Stromal cell of bone marrow (primary cell): ENCODE measurements at places on chromosomes 7 and 10.

DNA sequence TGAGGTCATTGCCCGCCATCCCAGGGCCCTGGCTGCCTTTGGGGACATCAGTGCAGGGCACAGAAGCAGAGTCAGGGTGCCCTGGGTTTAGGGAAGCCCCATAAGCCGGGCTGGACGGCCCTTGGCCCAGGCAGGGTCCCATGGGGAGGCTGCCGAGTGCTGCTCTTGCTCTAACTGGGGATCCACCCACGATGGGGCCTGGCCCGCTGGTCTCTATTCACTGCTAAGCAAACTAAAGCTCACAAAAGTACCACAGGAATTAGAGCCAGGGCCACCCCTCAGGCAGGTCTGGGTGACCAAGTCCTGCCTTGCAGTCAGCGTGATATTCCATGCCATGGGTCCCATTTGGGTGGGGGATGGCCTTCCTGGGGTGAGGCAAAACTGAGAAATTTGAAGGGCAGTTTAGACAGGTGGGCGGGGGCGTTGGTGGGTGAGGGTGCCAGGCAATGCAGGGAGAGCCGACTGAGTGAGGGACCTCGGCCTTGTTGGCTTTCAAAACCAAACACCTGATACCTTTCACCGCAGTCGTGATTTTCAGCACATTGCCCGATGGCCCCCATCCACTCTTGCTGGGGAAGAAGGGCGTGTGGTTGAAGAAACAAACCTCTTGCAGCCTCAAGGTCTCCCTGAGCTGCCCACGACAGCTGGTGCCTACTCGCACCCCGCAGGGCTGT lies 92.8 kb upstream of the PPIF start:
- DNase-seq = no peak

DNA sequence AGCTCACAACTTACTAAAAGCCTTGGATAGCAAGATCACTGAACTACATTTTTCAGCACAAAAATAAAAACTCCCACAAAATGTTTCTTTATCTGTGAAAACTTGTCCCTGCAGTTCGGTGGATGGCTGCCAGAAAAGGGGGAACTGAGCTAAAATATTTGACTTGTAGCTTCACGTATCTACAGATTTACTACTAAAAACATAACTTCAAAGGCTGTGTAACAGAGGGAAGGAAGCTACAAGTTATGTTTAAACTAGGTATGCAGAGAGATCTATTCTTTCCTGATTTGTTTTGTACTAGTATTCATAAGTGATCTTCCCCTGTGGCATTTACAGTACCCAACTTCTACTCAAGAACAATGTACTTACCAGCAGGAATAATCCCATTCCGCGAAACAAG lies 25.1 kb downstream of the SGCE start:
- DNase-seq = no peak

DNA sequence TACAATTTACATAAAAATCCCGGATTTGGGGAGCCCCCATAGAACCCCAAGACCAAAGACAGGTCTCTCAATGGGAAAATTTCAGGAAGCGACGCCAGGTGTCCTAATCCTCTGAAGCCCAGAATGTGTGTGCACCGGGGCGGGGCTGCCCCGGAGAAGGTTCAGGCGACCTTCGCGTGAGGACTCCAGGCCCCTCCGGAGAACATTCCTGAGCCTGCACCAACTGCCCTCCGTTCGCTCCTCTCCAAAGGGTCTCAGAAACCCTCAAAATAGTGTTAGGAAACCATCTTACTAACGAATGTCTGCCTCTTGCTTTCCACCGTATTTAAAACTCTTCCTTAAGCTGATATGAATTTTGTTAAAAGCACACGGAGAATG lies 78.5 kb upstream of the INSIG1 start:
- no peak for DNase-seq

GRCh38 chr10:96301616-96302015 lies 2.6 kb upstream of the DNTT start:
- DNase-seq = no peak

GRCh38 chr10:104441329-104442000 lies 87.8 kb downstream of the CFAP58 start:
- peak; percentile 92 for DNase-seq

- no peak for DNase-seq
Observed at GRCh38 chr7:154984601-154985188, 18.2 kb downstream of the PAXIP1 start.

GRCh38 chr7:83504330-83504729 lies 144.6 kb downstream of the SEMA3E start:
- no peak for DNase-seq

DNA sequence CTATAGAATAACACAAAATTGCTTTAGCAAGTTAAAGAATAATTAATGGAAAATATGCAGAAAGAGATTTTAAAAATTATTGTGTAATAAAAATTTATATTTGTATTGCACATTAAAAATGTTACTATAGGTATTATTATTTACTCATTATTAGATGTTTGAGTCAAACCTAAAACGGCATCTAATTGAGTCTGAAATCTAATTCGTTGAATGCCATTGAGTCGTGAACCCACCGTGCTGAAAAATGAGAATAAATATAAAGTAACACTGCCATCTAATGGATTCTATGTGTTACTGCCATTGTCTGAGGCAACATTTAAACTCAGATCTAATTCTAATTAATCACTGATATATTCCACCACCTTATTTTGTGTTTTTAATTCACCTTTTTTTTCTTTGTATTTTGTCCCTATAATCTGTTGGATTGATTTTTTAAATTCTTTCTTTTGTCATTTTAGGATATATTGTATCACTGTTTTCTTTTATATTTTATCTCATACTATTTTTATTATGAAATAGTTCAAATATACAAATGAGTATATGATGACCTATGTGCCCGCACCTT lies 62.2 kb downstream of the SAMD9 start:
- peak; percentile 18 for DNase-seq

DNA sequence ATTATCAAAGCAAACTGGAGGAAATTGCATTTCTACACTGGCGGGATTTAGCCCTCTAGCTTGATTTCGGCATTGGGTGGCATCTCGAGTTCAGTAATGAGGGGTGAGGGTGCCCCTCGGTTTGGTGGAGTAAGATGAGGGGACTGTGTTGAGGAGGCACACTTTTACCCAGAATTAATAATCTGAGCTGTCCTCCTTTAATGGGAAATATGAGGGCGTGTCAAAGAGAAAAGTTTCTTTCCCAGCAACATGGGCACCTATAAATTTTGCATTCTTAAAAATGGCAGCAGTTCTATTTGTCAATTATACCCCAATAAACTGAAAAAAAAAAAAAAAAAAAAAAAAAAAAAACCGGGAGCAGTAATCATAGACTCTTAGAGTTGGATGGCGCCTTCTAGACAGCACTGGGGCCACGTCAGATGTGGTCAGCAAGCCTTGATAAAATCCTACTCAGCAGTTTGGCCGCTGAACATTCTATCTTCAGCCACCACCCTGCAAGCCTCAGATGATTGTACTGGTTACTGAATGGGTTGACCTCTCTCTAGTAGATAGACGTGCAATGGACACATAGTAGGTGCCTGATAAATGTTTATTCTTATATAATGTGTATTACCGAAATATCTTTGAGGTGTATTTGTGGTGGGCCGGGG lies 931 bp downstream of the PAPSS2 start:
- peak; percentile 72 for DNase-seq

DNA sequence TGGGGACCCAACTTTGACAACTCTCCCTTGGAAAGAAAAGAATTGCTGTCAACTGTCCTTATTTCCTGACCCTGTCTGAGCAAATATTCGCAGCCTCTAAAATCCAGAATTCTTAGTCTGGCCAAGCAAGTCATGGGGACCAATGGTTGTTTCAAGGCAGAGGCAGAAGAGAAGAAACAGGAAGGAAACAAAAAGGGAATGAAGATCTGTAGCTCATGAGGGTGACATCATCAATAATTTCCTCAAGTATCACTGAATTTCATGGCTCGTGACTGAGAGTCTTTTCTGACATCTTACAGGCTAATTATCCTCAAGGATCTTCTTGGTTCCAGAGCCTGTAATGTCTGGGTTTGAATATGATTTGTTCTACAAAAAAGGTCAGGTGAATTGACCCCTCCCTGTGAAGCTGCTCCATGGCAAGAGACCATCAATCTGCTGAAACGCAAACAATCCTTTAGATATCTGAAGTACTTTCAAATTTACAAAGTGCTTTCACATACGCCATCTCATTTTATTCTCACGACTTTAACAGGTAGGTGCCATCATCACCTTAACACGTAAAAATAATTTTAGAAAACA lies 5.8 kb downstream of the CDK6 start:
- no peak for DNase-seq

DNA sequence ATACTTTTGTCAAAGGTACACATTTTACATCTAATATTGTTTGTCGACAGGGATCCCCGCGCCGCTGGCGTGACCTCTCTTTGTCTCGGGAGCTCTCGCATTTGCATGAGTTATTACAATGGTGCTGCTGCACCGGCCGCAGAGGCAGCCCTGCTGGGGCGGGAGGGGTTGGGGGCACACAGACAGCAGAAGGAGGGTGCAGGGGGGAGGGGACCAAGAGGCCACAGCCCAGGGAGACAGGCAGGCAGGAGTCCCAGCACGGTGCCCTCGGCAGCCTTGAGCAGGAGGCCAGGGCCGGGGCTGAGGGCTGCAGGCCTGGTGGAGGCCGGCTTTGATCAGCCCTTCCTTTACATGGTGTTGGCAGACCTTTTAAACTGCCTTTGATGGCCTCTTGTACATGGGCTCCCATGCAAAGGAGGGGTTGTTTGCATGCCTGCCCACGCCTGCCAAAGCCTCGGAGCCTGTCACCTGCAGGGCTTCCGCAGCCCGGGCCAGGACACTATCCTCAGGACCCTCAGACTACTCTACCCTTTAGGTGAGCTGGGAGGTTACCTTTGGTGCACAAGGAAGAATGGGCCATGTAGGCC lies 95.5 kb downstream of the EBF3 start:
- DNase-seq = no peak

DNA sequence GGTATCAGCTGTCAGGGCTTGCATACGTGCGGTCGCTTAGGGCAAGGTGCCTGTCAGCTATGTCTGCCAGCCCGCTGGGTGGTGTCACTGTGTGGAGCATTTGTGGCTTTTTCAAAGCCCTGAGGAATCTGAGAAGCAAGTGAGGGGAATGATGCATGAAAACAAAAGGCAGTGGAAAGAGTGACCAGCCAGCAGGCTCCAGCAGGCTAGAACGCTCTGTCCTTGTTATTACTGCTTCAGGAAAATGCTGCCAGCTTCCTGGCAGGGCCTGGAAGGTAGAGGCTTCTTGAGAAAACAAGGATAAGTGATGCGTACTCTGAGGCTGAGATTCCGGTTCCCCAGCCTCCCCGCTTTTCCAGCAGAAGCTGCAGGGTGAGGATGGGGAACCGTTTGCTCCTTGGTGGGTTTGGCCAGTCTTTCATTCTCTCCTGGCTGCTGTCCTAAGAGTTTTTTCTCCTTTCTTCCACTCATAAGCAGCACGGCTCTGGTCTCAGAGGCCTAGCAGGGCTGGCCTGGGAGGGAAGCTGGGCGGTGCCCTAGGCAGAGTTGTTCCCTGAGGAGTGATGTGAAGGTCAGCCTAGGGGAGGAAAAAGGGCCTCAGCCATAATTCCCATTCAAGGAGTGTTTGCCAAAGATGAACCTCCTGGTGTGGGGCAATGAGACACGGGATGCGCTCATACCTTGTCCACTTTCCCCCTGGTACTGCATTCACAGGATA lies 42.8 kb upstream of the MKLN1 start:
- peak; percentile 53 for DNase-seq

DNA sequence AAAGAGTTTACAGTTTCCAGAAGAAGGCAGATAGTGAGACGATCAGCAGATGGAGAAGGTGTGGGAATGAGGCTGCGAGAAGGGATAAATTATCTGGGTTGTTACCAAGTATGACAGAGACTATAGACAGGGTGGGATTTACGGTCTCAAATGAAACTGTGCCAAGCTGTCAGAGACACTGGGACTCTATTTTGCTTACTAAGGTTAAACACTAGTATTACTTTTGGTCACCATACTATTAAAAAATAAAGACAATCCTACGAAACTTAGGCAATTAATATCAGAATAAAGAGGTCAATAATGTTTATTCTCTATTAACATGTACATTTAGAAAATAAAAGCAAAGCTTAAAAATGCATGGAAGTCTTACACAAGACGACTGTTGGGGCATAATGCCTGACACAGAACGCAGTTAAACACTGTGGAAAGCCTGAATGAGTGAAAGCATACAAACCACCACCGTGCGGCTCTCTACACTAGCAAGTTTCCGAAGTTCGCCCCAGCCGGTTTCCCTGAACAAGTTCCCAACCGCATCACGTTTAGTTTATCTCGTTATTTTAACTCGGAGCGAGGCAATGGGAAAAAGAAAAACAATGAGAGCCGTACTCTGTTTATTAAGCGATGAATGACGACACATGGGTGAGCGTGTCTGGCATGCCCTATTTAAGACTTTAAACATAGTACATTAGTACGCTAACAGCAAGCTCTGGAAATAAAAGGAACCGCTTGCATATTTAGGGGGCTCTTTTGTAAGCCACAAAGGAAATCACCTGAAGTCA lies 909 bp upstream of the CC2D2B start:
- DNase-seq = peak; percentile 45

GRCh38 chr10:118950997-118951637 lies 78.4 kb upstream of the NANOS1 start:
- no peak for DNase-seq

- no peak for DNase-seq
Observed at GRCh38 chr10:125802131-125802530, 20.9 kb downstream of the UROS start.

DNA sequence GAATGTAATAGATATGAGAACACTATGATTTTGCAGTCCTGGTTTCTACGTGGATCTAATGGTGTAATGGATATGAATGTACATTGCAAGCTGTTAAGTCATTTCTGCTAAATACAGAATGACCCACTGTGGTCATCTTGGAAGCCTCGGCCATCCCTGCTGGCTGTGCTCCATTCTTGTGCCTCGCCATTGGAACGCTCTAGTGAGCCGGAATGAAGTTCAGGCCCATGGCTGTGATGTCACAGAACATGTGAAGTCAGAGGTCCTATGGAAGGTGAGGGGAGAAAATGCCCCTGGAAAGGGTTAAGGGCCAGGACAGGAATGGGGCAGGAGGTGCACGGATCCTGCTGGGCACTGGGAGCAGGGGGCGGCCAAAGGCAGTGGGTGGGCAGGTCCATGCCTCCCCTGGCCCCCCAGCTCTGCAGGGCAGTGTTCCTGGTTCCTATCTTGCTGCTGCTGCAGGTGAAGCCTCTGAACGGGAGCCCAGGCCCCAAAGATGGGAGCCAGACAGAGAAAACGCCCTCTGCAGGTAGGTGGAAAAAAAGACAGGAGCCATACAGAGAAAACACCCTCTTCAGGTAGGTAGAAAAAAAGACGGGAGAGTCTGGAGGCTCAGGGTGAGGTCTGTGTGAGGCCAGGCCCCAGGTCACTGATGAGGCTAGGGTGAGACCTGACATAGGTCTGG lies at the start of gene LLCFC1:
Gene LLCFC1, plus strand, starts transcription at position 259 of the 685 bp plus-strand sequence. Its CDS starts 138 bp downstream, at position 397.
- DNase-seq = no peak

DNA sequence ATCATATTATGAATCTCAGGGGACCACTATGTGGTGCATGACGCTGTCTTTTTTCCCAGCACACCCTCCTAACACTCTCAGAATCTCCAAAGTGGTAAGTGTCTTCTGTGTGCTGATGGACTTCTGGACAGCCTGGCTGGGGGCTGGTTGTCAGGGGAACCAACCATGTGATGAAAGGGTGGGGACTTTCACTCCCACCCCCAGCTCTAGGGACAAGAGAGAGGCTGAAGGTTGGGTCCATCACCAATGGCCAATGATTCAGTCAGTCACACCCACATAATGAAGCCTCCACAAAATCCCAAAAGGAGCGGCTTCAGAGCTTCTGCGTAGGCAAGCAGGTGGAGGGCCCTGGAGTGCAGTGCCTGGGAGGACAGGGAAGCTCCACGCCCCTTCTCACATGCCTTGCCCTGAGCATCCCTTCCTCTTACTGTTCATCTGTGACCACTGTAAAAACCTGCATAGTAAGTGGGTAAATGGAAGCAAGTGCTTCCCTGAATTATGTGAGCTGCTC lies 44.6 kb downstream of the RASGEF1A start:
- no peak for DNase-seq
